ENCODE measurements at places on chromosomes 12 and 14.

GRCh38 chr12:13606290-13606689, 375.1 kb downstream of the GRIN2B start:
- no peak for DNase-seq

- no peak for DNase-seq
Measured at GRCh38 chr12:46264057-46264456, 4.8 kb downstream of the SLC38A1 start.

DNA sequence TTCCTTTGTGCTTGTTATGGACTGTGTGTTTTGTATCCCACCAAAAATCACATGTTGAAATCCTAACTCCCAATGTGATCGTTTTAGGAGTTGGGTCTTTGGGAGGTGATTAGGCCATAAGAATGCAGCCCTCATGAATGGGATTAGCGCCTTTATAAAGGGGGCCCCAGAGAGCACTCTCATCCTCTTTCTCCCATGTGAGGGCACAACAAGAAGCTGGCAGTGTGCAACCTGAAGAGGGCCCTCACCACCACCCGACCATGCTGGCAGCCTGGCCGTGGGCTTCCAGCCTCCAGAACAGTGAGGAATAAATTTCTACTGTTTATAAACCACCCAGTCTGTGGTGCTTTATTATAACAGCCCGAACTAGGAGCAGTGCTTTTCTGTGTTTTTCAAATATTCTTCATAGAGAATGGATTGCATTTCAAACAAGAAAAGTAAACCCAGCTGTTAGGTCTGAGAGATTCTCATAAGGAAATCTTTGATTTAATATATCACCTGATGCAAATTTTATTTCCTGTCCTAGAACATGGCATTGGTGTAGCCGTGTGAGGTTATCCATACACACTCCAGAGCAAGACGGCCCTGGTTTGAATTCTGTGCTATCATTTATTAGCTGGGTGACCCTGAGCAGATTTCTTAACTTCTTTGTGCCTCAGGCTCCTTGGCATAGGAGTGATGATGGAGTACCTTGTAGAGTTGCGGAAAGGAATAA, 27.8 kb downstream of the HSPB8 start:
- no peak for DNase-seq

- DNase-seq: no peak
Measured at GRCh38 chr12:45580356-45580969, 149.0 kb upstream of the ARID2 start.

DNA sequence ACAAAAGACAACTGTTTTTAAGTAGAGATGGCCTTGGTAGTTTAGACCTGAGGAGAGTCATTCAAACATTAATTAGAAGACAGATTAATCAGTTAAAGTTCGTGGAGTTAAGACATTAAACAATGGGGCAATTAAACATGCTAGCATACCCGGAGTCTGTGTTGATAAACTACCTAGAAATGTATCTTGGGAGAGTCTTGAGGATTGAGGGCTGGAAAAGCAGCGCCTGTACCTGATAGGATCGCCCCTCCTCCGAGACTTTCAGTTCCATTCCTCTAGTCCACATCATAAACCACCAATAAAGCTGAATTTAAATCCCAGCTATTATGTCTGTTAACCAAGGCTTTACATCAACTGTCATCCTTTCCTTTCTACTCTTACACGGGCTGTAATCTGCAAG, 1.0 kb upstream of the KRAS start:
- DNase-seq: no peak

DNA sequence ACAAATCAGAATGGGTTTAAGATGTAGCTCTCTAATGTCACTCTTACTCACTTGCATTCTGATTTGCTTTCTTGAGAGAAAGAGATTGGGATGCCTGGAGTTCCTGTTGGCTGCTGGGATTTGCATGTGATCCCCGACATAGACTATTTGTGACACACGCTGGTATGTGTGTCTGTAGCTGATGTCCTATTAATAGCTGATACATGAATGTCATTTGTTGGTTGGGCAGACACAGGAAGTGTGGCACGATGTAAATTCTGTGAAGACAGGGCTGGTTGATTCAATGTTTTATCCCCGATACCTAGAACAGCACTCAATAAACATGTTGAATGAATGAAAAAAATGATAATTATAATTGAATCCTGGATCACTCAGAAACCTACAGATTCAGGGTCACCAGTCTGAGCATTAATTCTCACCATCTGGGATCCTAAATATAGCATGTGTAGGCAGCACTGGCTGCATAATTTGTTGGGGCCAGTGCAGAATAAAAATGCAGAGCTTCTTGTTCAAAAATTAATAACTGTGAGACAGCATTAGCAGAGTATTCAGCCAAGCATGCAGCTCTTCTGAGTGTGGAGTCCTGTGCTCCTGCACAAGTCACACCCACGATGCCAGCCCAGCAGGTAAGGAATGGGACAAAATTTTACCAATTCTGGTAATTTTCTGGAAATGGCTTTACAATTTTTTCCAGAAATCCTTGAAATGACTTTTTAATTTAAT, 35.5 kb upstream of the SOCS2 start:
- DNase-seq: no peak

GRCh38 chr12:12590961-12591360, 20.7 kb upstream of the CREBL2 start:
- no peak for DNase-seq

GRCh38 chr14:104435147-104436046, 144.2 kb upstream of the C14orf180 start:
- DNase-seq: no peak

DNA sequence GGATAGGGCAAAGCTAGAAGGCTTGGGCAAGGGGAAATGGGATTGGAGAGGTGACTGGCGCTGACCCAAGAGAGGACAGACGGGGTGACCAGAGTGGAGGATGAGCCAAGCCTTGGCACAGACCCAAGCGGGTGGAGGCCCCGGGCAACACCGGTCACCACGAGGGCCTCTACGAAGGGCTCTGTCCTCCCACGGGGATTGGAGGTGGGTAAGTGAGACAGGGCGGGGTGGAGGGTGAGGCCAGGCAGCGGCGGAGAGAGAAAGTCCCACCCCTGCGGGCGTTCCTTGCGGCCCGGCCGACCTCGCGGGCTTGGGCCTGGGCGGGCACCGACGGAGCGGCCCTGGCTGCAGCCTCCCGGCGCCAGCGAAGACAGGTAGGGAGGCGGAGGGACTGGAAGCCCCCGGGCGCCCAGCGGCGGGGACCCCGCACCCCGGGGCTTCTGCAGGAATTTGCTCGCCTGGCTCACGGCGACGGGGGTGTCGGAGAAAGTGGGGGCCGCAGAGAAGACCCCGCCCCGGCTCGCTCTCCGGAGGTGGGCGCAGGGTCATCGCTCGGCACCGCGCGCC, at the start of gene PAPLN:
TSS of gene PAPLN (plus strand) at position 288 of the 567 bp plus-strand sequence. CDS start 2,273 bp downstream, outside the sequence.
- DNase-seq: no peak

- no peak for DNase-seq
Measured at GRCh38 chr14:92650581-92651105, 97.8 kb downstream of the LGMN start.

- no peak for DNase-seq
Measured at GRCh38 chr12:96198965-96199364, 4.8 kb downstream of the ELK3 start.

GRCh38 chr12:1517007-1517406, 77.4 kb downstream of the FBXL14 start:
- DNase-seq: no peak

GRCh38 chr14:34615507-34615906, 14.4 kb downstream of the SNX6 start:
- DNase-seq: no peak

DNA sequence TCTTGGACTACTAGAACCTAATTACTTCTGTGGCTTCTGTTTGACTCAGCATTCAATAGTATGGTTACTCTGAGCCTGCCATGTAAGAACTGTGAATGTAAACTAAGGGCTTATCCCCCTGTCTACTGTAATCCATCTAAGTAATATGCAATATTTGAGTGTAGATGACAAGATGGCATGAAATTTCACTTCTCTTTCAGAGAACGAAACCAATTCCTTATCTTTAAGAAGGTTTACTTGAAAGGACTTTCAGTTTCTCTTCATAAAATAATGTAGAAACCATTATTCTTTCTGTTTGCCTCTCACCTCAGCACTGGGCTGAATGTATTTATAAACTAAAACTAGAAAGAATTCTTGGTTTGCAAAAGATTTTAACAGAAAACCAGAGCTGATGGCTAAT, 60.4 kb upstream of the ARID2 start:
- DNase-seq: no peak

DNA sequence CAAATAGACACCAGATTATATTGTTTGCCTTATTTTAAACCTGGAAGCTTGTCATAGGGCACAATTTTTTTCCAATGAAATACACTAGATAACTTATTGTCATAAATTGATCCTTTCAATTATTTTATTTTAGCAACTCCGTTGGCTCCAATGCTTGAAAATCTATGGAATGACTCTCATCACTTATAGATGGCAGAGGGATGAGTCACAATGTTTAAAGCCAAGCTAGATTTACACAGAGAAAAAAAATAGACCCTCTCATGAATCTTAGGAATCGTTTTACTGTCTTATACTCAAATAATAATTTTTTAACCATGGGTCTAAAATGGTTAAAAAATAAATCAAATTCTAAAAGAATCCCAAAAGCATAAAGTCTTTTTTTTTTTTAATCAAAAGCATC, 1276.6 kb upstream of the FLRT2 start:
- no peak for DNase-seq

- no peak for DNase-seq
Measured at GRCh38 chr14:39230416-39231035, 3.2 kb upstream of the MIA2 start.

DNA sequence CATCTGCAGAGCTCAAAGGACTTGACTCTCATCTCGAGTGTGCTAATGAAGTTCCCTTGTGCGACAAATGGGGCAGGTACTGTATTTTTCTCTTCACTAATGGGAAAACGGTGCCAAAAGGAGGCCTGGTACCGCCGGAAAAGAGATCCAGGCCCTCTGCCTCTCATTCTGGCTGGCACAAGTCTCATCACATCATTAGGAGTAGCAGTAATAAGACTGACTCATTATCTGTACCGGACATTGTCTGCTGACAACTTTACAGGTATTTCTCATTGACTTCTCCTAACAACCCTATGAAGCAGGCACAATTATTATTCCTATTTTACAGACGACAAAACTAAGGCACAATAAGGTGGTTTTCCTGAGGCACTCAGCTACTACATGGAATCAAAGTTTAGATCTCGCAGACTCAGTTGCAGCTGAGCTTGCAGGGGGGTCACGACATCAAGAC, 668 bp downstream of the APPL2 start:
- no peak for DNase-seq

- DNase-seq: no peak
Measured at GRCh38 chr12:19998961-19999804, 369.2 kb upstream of the PDE3A start.

DNA sequence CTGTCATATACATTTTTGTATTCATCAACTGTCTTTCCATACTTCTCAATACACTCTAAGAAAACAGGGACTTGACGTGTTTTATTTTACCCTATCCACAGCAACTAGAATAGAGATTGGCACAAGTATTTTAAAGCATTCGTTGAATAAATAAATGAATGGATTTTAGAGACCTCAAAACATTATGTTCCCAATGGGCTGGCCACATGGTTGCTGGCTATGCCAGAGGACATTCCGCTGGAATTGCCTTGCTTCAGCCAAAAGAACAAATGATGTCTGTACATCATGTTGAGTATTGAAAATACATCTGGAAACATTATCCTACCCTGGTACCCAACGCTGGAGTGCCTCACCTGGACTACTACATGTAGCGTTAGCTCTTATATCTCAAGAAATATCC, 132.8 kb upstream of the RAP1B start:
- no peak for DNase-seq
